ENCODE measurements at places on chromosomes 5 and 9. TPM values are rescaled to one million over a fixed set of nuclear protein-coding genes. Genes with fewer than 3 reads are reported as not detected.

DNA sequence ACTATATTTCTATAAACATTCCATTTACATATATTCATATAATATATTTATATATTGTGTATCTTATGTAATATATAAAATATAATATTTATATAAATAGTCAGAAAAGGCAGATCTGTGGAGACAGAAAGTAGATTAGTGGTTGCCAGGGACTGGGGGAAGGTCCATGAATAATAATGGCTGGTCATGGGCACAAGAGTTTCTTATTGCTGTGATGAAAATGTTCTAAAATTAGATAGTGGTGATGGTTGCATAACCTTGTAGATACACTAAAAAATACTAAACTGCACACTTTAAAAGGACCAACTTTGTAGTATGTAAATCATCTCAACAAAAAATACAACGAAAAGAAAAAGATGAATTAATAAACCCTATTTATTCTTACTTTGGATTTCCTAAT is 47.3 kb downstream of the NUP155 start:
- DNase-seq: no peak

DNA sequence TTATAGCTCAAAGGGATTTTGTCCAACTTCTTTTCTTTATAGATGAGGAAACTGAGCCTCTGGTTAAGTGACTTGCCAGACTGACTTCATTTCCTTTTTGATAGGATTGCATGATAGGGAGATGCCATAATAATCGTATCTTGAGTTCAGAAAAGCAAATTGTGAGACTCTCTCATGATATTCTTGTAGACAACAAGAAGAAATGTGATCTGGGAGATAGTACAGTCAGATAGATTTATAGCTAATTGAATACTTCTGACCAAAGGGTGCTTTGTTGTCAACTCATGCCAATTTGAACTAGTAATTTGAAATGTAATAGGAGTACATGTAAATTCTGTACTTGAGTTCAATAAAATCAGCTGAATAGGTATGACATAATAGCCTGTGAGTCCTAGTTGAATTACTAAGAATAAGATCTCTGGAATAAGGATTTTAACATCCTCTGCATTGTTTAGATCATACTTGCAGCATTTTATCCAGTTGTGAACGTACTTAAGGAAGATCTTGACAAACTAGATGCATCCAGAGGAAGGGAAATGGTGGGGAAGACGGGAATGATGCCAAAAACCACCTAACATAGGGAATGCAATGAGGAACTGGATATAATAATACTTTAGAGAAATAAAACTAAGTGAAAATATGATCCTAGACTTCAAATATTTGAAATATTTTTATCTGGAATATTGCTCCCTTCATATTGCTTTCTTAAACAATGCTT is 25.5 kb downstream of the CWC27 start:
- no peak for DNase-seq

Gene GDA
- polyA plus RNA-seq: 0.23 TPM

Gene OGN
- 145 TPM for polyA plus RNA-seq

GRCh38 chr9:125744616-125745015 is 2.6 kb upstream of the PBX3 start:
- no peak for DNase-seq

Gene CACFD1
- polyA plus RNA-seq: 26.3 TPM

DNA sequence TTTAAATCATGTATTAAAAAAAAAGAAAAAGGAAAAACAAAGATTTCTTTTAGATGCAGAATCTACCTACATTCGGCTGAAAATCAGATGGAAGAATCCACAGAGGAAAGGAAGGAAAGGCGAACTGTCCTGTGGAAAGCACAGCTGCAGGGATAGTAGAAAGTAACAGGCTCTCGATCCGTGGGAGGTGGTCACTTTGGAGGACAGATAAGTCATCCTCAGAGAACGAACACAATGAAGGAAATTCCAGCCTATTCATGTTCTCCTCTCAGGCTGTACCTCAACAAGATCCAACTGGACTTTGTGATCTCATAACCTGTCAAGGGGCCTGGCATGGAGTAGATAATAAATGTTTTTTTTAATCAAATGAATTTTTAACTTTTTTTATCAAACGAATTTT is 72.8 kb downstream of the NR6A1 start:
- DNase-seq: no peak

Gene PCDHGA5
- 2.3 TPM for polyA plus RNA-seq

GRCh38 chr5:135225856-135226560 is 173.0 kb downstream of the MACROH2A1 start:
- DNase-seq: no peak

DNA sequence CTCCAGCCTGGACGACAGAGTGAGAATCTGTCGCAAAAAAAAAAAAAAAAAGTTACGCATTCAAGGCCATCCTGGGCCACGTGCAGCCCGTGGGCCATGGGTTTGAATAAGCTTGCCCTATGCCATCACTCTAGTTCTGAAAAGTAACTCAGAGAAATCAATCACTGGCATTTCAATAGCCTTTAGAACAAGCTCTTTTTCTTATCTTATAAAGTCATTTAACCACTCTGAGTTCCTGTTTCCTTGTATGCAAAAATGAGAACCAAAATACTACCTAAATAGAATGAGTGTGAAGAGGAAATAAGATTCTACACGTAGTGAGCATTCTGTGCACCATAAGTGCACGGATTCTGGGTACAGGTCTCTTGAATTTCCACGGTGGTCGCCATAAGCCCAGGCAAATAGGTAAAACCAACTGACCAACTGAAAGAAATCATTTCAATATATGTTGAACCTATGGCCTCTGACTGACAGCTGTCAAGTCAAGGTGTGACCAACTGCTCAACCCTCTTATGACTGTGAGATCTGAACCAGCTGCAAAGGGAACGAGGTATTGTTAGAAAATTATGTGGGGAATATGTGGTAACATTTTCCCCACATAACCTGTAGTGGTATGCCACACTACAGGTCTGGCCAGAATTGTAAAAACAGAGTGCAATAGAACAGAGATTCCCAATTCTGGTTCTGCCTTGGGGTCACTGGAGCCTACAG is 143.9 kb upstream of the LHFPL2 start:
- DNase-seq: no peak

GRCh38 chr5:22835686-22836085 is 17.5 kb downstream of the CDH12 start:
- DNase-seq: no peak

DNA sequence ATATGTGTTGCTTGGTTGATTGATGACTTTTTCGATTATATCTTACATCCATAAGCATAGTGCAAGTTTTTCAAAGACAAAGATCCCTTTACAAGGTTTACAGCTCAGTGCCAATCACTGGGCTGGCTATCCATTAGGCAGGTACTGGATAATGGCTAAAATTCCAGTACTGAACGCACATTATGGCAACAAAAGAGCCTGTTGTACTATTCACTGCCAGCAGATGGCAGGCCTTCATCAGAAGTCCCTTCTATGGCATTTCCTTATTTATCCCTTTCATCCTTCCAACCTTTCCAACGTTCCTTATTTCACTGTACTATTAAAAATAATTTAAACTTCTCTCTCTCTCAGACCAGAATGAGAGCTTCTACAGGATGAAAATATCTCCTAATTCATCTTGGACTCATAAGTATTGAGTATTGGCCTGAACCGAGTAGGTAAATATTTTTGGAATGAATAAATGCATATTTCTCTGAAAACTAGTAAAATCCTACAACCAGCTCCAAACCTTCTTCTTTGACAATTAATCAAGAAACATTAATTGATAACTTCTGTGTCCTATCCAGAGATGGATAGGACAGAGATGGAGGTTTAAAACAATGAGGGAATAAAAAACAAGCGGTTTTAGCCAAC is 6.7 kb upstream of the WNT8A start:
- peak; percentile 24 for DNase-seq

Gene SCGB3A2
- 6.9 TPM for polyA plus RNA-seq

Gene LCN1
- polyA plus RNA-seq: not detected

Gene MRNIP
- polyA plus RNA-seq: 36.1 TPM

Gene KIF27
- polyA plus RNA-seq: 20.1 TPM

- no peak for DNase-seq
These were observed 47.5 kb upstream of the SLC1A1 start for GRCh38 chr9:4442806-4443205.

- no peak for DNase-seq
These were observed 2.9 kb upstream of the PTGER4 start for GRCh38 chr5:40676613-40677343.

- DNase-seq: no peak
These were observed 41.5 kb downstream of the WNK2 start for GRCh38 chr9:93225417-93225816.

- DNase-seq: no peak
These were observed 12.6 kb upstream of the KIF27 start for GRCh38 chr9:83933790-83934189.

DNA sequence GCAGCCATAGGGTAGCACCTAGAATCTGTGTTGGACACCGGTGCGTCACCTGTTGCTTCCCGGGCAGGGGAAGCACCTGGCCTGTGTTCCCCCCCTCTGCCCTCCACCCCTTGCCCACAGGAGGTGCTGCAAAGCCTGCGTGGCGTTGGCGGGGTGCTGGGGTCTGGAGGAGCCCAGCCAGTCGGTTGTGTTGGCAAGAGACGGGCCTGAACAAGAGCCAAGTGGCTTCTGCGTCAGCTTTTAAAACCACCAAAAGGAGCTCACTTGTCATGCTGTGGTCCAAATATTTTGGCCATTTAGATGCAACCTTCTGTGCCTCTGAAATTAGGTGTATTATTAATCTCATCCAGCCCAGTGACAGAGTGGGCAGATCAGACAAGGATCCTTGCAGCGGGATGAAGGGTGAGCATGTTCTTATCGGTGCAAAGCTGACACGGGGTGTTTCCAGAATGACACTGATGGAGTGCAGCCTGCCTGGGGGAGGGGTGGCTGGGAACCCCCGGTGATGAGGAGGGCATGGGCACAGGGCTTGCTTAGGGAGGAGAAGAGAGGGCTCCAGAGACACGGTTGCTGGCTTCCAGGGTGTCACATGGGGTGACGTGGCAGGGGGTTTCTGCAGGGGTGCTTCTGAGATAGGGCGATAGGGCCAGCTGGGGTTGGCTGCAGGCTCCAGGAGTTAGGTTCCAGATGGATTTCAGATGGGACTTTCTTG is 9.7 kb upstream of the RXRA start:
- DNase-seq: no peak

DNA sequence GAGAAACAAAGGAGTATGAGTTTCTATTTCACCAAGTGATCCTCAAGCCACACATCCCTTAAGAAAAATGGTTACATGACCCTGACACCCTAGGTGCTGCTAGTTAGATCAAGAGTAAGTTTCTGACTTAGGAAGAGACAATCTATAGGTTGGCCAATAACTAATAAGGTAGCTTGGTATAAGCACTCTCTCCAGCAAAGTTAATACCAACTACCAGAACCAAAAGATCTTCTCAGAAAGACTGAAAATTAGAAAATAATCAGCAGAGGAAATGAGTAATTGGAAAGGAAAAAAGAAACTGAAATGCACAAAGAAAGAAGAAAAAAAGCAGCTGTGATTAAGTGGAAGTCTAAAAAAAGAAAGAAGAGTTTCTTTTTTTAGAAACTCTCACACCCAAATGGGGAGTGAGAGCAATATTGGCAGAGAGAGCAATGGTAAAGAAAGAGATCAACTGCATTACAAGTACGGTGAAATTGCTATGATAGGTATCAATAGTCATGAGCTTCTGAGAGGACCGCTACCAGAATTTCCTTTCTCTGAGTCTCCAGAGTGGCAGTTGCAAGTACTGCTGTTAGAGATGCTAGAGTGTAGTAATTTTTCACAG is 195.5 kb downstream of the TMEM167A start:
- DNase-seq: no peak

- no peak for DNase-seq
These were observed 811.0 kb downstream of the NR2F1-AS1 start for GRCh38 chr5:92769978-92770377.

DNA sequence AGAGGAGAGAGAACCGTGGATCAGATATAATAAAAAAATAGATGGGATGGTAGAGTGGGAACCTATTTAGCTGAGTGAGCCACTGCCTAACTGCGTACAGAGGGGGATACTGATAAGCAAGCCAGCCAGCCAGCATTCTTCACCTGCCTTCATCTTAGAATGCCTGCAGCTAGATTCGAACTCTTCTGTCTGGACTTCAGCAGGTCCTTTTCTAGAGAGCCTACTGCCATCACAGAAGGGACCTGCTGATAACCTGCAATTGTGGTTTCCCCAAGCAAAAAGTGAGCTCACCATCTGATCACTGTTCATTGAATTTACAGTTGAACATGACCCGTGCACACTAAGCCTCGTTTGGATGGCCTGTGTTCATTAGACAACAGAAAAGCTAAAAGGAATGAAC is 109.4 kb downstream of the CDC42SE2 start:
- DNase-seq: no peak

GRCh38 chr9:108272349-108272899 is 583.4 kb downstream of the ACTL7B start:
- no peak for DNase-seq

Gene SH3RF2
- polyA plus RNA-seq: 1.8 TPM

Gene HRCT1
- 0.50 TPM for polyA plus RNA-seq

GRCh38 chr5:18375641-18376040 is 741.4 kb downstream of the TAF11L14 start:
- DNase-seq: no peak

- DNase-seq: no peak
These were observed at the start of gene FAT2 for GRCh38 chr5:151591144-151591819. TSS of gene FAT2 (minus strand) at chr5:151591331. CDS start at chr5:151568931, 22,400 bp downstream.

DNA sequence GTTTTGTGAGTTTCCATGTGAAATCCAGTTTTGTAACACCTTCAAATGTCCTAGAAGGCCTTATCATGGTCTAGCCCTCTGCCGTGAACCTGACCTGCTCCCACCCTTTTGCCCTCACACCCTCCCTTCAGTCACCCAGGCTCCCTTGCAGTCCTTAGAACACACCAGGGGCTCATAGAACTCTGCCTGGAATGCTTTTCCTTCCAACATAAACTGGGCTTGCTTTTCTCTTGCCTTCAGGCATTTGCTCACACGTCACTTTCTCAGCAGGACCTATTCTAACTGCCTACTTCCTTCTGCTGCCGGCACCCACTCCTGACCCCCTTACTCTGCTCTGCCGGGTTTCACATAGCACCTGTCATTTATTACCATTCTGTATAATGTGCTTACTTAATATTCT is 111.9 kb downstream of the PDE8B start:
- DNase-seq: no peak

DNA sequence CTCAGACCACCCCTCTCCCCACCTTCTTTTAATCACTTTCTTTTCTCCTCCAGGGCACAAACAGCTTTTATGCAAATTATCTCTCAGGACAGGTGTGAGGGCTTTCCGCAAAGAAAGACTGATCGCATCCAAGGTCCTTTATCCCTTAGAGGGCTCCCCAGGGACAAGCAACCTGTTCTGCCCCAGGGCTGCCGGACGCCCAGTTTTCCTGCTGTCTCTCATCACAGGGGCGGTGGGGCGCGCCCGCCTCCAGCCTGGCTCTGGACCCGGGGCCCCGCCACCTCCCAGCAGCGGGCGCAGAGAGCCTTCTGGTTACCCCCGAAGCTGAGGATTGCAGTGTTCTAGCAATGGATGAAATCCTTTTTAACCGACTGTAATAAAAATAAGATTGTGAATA is 266.1 kb downstream of the CWC27 start:
- DNase-seq: no peak

Gene IQGAP2
- polyA plus RNA-seq: 72.1 TPM

Gene C5orf52
- polyA plus RNA-seq: not detected

- no peak for DNase-seq
These were observed 40.8 kb upstream of the HMHB1 start for GRCh38 chr5:143771189-143771588.
